Stimulated activated CD4-positive, alpha-beta T cell treated with anti-CD3 and anti-CD28 coated beads, TNF-alpha, amount 100 ng/mL, for 24 hours (primary cell): ENCODE measurements at places on chromosomes 4 and X.

DNA sequence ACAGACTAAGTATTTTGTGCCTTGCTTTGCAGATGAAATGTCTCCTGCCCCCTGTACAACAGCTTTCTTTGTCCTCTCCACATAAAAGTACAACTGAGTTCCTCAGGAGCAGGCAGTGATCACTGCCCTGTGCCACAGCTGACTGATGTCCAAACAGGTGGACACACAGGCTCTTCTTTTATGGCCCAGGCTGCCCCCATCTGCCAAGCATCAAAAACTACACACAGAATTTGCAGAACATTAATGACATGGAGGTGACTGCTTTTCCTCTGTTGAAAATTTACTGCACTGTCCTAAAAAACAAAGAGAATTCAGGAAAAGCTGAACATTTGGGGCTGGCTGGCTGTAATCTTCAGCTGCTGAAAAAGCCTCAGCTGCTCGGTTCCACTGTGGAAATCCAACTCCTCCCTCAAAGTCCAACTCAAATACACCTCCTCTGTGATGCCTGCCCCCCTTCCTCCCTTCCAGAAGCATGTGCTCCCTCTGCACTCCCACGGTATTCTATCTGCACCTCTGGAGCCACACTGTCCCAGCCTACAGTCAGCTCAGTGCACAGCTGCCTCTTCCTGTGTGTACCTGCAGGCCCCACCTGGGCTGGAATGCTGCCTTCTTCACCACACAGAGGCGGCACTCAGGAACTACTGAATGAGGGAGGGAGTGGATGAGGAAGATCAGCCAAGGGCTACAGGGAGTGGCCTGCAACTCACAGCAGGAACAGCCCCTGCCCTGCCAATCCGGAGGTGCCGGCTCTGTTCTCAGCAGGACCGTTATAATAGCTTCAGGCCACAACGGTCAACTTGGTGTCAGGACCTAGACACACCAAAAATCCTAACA is 10.3 kb downstream of the AFAP1 start:
- no peak for DNase-seq

DNA sequence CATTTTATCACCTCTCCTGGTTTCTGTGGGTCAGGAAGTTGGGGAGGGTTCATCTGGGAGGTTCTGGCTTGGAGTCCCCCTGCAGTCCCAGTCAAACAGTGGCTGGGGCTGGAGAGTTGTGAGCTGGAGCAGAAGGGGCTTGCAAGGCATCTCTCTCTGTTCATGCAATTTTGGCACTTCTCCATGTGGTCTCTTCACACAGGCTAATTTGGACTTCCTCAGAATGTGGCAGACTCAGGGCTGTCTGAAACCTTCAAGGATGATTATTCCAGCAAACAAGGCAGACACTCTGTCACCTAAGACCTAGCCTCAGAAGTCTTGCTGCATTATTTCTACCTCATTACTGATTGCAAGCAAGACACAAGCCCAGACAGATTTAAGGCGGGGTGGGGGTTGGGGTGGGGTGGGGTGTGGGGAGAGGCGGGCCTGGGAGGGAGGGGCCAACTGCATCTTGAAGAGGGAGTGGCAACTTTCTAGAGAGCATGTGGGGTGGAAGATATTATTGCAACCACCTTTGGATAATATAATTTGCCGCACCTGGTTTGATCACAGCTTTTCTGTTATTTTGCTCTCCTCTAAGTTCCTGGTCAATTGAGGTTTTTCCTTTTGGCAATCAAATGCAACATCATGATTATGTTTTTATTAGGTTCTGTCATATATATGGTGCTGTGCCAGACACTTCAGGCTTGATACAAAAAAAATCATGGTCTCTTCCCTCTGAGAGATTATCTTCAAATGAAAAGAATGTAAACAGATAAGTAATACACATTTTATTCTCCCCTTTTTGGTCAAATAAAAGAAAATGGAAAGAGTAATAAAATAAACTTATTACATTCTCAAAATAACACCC is 799.5 kb downstream of the RPA4 start:
- no peak for DNase-seq

DNA sequence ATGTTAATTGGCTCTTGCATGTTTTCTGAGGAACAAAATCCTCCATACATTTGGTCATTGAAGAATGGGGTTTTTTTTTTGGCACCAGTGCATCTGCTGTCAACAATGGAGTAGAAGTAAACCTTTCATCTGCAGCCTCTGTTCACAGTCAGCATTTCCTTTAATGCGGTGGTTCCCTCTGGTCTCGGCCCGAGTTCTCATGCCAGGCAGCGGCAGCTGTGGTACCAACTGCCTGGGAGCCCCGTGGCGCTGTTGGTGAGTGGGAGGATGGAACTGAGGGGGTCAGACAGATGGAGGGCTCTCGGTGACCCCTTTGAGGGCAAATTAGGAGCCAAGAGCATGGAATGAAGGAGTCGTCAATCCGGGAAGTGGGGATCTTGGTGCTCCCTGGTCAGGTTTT is 114.7 kb downstream of the AFF1 start:
- DNase-seq: no peak

DNA sequence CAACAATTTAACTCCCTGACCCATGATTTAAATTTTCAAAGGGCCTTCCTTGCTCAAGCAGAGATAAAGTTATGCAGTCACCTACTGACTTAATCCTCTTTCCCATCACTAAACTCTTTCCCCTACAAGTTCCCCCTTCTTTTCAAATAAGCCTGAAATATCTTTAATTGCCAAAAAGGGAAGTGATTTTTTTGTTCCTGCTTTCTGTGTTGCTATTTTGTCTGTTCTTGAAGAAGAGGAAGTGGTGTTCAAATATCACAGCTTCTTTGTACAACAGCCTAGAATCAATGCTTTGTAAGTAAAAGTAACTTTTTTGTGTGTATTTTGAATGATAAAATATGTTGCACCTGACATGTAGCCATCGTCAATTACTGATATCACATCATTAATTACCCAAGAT is 595.9 kb downstream of the CENPC start:
- DNase-seq: no peak

DNA sequence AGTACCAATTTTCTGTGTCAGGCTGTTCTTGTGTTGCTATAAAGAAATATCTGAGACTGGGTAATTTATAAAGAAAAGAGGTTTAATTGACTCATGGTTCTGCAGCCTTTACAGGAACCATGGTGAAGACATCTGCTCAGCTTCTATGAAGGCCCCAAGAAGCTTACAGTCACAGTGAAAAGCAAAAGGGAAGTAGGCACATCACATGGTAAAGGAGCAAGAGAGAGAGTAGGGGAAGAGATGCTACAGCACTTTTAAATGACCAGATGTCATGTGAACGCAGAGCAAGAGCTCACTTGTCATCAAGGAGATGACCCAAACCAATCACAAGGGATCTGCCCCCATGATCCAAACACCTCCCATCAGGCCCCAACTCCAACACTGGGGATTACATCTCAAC is 174.3 kb downstream of the ATP10D start:
- DNase-seq: no peak

- DNase-seq: no peak
Observed at GRCh38 chr4:158996669-158997074, 106.2 kb upstream of the RAPGEF2 start.

- no peak for DNase-seq
Observed at GRCh38 chr4:54872261-54872660, 214.5 kb downstream of the KIT start.

DNA sequence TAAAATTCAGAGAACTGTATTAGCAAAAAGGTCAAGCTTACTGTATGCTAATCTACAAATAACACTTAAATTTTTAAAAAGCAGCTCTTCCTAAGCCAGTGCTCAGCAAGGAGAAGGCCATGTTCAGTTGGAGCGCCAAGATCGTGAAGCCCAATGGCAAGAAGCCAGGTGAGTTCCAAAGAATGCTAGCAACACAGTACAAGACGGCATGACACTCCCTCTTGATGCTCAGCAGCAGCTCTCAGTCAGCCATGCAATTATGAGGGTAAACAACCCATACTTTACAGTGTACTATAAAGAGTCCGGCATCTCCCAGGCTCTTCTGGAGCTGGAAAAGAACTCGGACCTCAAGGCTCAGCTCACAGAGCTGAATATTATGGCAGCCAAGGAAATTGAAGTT is 34.9 kb downstream of the STX18 start:
- DNase-seq: no peak

DNA sequence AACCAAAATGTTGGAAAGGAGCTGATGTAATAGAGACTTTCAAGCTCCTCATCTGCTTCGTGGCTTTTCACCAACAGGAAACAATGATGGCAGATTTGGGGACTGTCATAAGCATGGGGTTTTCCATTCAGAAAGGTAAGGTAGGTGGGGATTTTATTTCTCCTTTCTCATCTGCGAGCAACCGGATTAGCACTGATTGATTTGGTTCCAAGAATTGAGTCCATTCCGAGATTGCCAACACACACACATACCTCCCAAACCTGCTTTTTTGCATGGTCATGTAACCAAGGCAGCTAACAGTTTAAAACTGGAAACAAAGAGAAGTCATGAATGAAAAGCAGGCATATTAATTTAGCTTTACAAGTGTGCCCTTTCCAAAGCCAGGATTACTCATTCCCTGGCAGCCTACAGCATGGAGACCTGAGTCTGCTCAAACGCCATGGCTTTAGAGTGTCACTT is 63.0 kb upstream of the LNX1 start:
- no peak for DNase-seq

GRCh38 chr4:95798727-95799126 is 41.2 kb upstream of the PDHA2 start:
- no peak for DNase-seq

DNA sequence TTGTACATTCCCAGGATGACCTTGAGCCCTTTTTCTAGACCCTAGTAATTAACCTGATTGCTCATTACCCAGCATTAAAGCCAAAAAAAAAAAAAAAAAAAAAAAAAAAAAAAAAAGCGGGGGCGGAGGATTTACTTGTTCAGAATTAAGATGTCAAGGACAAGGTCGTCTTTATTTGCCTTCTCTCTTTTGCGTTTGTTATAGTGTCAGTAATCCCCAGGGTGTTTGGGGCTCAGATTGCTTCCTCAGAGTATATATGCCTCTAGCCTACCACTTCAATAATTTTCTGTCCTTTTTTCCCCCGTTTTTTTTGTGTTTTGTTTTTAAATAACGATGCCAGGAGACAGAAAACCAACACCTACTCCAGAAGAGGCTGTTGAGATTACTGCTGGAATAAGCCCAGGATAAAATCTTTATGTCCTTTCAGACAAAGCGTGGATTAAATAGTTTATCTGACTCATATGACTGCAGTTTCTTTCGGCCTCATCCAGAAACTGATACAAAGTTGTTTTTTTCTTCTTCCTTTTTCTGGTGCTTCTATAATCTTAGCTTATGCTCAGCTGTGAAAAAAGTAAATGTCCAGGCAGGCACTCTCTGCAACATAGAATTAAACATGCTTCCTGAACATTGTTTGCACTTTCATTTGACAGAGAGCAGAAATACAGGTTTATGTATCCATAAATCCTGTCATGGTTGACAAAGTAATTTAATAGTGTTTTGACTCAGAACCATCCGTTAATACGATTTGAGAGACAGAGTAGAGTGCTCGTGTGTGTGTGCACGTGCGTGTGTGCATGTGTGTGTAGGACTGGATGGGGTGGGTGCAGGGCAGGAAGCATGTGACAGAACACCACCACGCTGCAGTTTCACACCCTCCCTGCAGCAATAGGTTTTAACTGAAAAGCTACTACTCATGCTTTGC is 138.6 kb downstream of the AFF1 start:
- DNase-seq: no peak

DNA sequence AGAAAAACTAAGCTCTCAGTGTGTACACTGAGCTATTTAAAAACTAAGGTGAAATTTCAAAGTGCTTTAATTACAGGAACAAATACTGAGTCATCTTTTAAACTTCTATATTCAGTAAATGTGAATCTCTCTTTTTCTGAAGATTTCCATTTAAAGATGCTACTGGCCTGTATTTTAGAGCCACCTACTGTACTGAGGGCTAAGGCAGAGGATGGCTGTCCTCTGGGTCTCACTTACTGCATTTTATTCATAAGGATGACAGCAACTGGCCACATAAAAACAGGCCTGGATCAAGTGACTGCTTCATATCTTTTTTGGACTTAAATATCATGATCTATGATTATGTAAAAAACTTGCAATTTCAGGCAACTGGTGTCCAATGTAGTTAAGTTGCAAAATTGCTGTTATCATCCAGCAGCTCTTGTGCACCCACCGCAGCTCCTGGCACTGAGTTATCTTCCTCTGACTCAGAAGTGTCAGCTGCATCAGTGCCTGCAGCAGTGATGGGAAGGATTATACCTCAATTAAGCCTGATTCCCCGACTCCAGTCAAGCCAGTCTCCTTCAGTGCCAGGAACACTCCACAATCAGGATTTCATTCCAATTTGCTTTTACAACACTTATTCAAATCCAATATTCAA is 1073.7 kb downstream of the PDHA2 start:
- DNase-seq: no peak

DNA sequence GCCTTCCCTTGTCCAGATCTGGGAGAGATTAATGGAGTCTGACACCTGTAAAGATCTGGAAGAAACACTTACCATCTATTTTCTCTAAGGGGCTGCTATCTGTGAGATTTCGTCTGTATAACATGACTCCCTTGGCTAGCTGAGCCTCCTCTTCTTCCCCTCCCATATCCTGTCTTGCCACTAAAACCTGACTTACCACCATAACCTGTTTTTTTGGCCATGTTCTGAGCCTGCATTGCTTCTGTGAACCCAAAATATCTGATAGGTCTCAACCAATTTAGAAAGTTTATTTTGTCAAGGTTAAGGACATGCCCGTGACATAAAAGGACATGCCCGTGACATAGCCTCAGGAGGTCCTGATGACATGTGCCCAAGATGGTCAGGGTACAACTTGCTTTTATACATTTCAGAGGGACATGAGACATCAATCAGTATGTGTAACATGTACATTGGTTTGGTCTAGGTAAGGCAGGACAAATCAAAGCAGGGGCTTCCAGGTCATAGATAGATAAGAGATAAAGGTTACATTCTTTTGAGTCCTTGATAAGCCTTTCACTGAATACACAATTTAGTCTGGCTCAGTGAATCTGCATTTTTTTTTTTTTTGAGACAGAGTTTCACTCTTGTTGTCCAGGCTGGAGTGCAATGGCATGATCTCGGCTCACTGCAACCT is 11.4 kb downstream of the MGST2 start:
- no peak for DNase-seq

GRCh38 chr4:86921608-86922252 is 13.1 kb upstream of the AFF1 start:
- DNase-seq: no peak

- peak; percentile 2 for DNase-seq
Observed at GRCh38 chr4:107862658-107863057, 37.9 kb downstream of the SGMS2 start.
